Sigmoid colon (tissue), 7 donors: ENCODE measurements at places on chromosomes 7 and 10. TPM values are rescaled to one million over a fixed set of nuclear protein-coding genes. Genes with fewer than 3 reads are reported as not detected.

The CH25H gene
- 1.4 TPM for total RNA-seq

The GHITM gene
- total RNA-seq, result 181 TPM

The PKD2L1 gene
- not detected for total RNA-seq

The RELN gene
- total RNA-seq, result 7.5 TPM

The HYAL4 gene
- total RNA-seq, result not detected

The CALCR gene
- not detected for total RNA-seq

The CUL1 gene
- total RNA-seq, result 53.9 TPM

DNA sequence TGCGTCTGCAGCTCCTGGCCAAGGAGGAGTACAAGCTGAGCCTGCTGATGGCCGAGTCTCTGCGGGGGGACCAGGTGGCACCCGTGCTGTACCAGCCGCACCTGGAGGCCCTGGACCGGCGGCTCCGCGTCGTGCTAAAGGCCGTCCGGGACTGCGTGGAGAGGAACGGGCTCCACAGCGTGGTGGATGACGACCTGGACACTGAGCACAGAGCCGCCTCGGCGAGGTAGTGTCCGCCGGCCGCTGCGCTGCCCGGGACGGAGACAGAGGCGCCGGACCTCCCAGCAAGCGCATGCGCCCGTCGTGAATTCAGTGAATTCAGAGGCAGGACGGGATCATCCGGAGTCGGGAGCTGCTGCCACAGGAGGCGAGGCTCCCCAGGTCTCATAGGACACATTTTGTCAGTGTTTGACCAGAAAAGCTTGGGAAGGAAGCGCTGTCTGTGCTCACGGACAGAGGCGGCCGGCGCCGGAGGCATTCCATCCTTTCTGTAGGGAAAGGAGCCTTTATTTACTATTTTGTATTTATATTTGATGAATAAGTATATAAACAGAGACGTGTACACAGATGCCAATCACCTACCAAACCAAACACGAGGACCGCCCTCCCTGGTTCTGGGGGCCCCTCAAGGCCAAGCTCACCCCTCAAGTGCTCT lies 30.1 kb upstream of the FOXL3 start:
- H3K4me3 ChIP-seq, result no peak overlapping the region
- H3K4me1 ChIP-seq, result no peaks in the 10 kb centered on the region
- no peak overlapping the region for H3K27ac ChIP-seq
- no peak for DNase-seq
- no peaks in the 10 kb centered on the region for H3K27me3 ChIP-seq

GRCh38 chr10:68125772-68126171 lies 16.5 kb downstream of the MYPN start:
- no peak overlapping the region for H3K4me3 ChIP-seq
- no peaks in the 10 kb centered on the region for H3K4me1 ChIP-seq
- no peak for DNase-seq
- no peaks in the 10 kb centered on the region for H3K27me3 ChIP-seq

GRCh38 chr10:18306031-18306430 lies 165.8 kb downstream of the CACNB2 start:
- H3K27ac ChIP-seq, result no peak overlapping the region
- no peak overlapping the region for H3K4me3 ChIP-seq
- no peaks in the 10 kb centered on the region for H3K27me3 ChIP-seq
- no peak for DNase-seq

DNA sequence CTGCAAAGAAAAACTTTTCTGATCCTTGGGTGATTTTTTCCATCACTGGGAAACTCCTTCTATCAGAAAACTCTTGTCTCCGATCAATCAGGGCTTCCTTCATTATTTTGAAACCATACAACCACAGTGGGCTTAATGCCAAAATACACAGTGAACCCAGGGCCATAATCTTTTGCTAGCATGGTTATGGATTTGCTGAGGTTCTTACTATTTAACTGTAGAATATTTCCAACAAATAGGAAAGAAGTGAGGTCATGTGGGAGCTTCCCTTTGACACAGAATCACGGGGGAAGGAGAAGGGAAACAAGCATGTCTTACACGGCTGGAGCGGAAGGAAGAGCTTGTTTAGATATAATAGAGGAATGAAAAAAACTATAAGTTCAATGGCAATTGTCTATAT lies 1241.7 kb downstream of the REEP3 start:
- no peaks in the 10 kb centered on the region for H3K36me3 ChIP-seq
- no peaks in the 10 kb centered on the region for H3K27me3 ChIP-seq
- H3K4me3 ChIP-seq, result no peak overlapping the region
- DNase-seq, result no peak

DNA sequence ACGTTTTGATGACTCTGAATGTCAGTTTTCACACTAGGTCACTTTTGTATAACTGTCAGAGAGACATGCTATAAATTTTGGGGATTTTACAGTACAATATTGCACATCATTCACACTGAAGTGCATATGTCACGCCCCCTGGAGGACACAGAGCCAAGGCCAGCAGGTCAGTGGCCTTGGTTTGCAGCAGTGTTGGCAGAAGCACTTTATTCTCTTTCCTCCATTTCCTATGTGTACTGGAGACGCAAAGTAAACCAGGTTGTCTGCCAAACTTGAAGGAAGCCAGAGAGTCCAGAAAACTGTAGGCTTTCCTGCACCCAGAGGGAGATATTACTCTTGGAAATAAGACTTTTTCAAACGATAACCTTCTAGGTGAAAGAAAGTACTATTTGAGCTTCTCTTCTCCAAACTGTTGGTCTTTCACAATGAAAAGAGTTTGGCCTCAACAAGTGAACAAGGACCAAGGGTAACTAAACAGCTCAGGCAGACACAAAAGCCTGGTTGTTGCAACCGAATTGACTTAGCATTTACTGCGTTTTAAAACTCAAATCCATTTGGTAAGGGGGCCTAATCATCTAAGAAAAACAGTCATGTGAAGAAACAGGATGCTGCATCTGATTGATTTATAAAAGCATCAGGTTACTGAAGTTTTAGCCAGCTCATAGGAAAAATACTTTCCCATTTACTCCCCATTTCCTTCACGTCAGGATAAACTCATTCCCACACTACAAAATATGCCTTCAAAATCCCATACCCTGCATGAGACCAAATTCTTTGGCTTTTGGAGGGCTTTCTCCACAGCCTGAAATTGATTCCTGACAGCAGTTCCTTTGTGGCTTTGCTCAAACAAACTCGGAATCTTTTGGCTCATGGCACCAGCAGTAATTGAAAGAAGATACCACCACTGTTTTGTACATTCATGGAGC lies 83.0 kb upstream of the SEC61G start:
- H3K4me1 ChIP-seq, result no peaks in the 10 kb centered on the region
- DNase-seq, result no peak
- H3K4me3 ChIP-seq, result no peak overlapping the region
- H3K36me3 ChIP-seq, result no peaks in the 10 kb centered on the region
- H3K27ac ChIP-seq, result no peak overlapping the region
